Vagina (tissue), 2 donors: ENCODE measurements at places on chromosomes 3 and 15.
A peak's percentile ranks its signal among the peaks of the same experiment; 100 is the strongest.

GRCh38 chr3:167115331-167115934 is 264.7 kb downstream of the ZBBX start:
- no peaks in the 10 kb centered on the region for H3K27me3 ChIP-seq
- no peaks in the 10 kb centered on the region for H3K4me1 ChIP-seq
- H3K4me3 ChIP-seq = no peak overlapping the region

DNA sequence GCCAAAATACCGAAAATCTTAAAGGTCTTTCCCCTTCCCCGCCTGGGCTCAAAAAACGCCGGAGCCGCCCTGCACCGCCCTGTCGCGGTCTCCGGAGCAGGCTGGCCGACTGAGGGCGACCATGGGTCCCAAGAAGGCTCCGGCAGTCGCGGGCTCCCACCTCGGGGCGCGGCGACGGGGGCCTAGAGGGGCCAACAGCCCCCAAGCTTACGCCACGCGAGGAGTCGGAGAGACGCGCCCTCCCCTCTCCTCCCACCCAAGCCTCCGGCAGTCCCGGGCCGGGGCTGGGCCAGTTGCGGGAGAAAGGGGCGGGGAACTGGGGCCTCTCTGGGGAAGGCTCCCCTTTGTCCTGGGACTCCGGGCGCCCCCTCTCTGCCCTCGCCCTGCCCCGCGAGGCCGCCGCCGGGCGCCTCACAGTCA is 69.2 kb downstream of the GOLGA8B start:
- no peaks in the 10 kb centered on the region for H3K27me3 ChIP-seq
- H3K4me1 ChIP-seq = peaks cover 17% of the 10 kb centered on the region
- peak overlapping the region; percentile 67 for H3K4me3 ChIP-seq
- H3K27ac ChIP-seq = peak overlapping the region; percentile 84

DNA sequence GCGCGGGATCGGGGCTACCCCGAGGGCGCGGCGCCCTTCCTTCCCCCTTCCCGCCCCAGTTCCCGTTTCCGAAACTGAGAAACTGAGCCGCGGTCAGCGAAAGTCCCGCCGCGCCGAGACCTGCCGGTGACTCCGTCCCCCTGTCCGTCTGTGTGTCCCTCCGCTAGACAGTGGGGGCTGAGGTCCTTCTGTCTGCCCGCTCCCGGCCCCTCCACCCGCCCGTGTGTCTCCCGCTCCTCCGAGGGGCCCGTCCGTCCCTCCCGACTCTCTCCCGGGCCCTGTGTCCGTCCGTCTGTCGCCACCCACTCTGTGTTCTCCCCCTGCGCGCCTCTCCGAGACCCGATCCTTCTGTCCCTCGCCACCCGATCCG is 426 bp downstream of the PRKCD start:
- DNase-seq = no peak
- no peaks in the 10 kb centered on the region for H3K27me3 ChIP-seq
- H3K4me1 ChIP-seq = peaks cover 58% of the 10 kb centered on the region
- H3K36me3 ChIP-seq = no peaks in the 10 kb centered on the region
- peak overlapping the region; percentile 89 for H3K27ac ChIP-seq
- H3K4me3 ChIP-seq = peak overlapping the region; percentile 92

- peaks cover 9% of the 10 kb centered on the region for H3K4me1 ChIP-seq
- no peaks in the 10 kb centered on the region for H3K36me3 ChIP-seq
- H3K27ac ChIP-seq = no peak overlapping the region
Observed at GRCh38 chr3:37718632-37719031, 143.0 kb upstream of the CTDSPL start.

DNA sequence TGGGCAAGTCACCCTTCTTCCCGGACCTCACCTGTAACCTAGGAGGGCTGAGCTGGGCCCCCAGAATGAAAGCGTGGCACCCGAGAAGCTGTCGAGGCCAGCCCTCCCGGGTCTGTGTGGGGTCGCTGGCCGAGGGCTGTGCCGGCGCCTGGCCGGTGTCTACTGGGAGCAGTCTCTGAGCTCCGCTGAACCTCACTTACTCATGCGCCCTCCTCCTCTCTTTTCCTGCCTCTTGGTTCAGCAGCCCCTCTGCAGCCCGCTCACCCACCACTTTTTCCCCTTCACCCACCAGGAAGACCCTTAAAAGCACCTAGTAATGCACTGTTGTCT is 419 bp downstream of the HYKK start:
- H3K4me3 ChIP-seq = peak overlapping the region; percentile 95
- H3K27ac ChIP-seq = peak overlapping the region; percentile 72
- no peaks in the 10 kb centered on the region for H3K36me3 ChIP-seq
- H3K27me3 ChIP-seq = no peaks in the 10 kb centered on the region
- no peak for DNase-seq

DNA sequence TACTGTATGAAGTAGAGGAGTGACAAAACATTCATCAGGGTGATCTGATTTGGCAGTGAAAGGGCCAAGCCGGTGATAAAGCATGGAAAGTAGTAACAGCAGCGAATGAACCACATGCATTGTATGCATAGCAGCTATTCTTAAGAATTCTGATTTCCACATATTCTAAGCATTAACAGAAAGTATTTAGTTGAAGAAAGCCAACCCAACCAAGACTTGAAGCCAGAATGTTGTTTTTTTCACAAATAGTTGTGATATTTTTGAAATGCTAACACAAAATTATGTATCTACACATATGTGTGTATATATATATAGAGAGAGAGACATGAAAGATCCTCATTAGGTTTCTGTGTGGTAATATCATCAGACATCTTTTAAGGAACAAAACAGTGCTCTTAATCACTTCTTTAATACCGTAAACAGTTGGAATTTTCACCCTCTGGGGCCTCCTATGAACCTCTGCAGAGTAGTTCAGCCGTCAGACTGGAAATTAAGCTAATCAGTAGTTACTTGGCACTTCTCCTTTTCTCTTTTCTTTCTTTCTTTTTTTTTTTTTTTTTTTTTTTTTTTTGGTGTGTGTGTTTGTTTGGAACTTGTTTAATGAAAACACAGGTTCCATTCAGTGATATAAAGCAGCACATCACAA is 139.6 kb downstream of the CMSS1 start:
- H3K36me3 ChIP-seq = no peaks in the 10 kb centered on the region
- no peaks in the 10 kb centered on the region for H3K27me3 ChIP-seq
- peaks cover 27% of the 10 kb centered on the region for H3K4me1 ChIP-seq

GRCh38 chr3:42719002-42719401 is 16.4 kb upstream of the HHATL start:
- H3K4me1 ChIP-seq = no peaks in the 10 kb centered on the region
- peak; percentile 28 for DNase-seq
- no peaks in the 10 kb centered on the region for H3K36me3 ChIP-seq

DNA sequence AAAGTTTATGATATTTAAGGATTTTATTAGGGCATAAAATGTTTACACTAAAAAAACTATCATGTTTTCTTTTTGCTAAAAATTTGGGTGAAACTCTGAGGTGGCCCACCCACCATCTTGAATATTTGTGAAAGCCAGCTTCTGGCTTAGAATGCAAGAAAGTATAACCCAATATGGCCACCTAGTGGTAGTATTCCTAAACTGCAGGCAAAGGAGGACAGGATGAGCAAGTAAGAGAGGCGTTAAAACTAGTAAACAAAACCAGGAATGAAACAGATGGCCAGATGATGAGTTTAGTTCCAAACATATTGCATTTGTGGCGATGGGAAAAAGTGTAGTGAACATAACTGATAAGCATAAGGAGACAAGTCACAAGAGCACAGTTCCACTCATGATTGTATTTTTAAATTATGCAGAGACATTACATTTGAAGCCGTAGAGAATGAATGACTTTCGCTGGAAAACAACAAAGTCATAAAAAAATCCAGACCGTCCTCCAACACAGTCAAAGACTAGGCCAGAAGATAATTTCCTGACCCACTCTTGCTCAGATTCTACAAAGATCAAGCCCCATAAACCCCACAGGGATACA is 103.3 kb upstream of the PRTG start:
- no peaks in the 10 kb centered on the region for H3K4me1 ChIP-seq
- no peak overlapping the region for H3K27ac ChIP-seq
- DNase-seq = no peak
- H3K4me3 ChIP-seq = no peak overlapping the region
- no peaks in the 10 kb centered on the region for H3K36me3 ChIP-seq
- no peaks in the 10 kb centered on the region for H3K27me3 ChIP-seq

DNA sequence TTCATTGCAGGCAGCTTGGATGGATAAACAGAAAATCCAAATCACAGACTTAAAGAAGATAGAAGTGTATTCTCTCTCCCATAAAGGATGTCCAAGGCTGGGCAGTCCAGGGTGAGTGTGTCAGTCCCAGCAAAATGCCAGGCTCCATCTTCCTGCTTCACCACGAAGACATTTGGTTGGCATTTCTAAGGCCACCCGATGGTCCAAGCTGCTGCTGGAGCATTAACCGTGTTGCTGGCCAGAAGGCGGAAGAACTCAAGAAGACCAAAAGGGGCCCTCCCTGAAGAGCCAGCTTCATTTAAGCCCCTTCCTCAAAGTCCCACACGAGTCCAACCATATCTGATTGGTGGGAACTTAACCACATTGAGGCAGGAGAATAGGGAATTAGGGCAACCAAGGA is 3.0 kb upstream of the CYP11A1 start:
- H3K27me3 ChIP-seq = no peaks in the 10 kb centered on the region
- H3K4me1 ChIP-seq = peaks cover 30% of the 10 kb centered on the region
- no peak for DNase-seq

GRCh38 chr3:123559040-123559861 is 25.6 kb downstream of the HACD2 start:
- DNase-seq = no peak
- H3K27me3 ChIP-seq = no peaks in the 10 kb centered on the region
- H3K4me3 ChIP-seq = no peak overlapping the region
- H3K27ac ChIP-seq = no peak overlapping the region
- no peaks in the 10 kb centered on the region for H3K36me3 ChIP-seq

DNA sequence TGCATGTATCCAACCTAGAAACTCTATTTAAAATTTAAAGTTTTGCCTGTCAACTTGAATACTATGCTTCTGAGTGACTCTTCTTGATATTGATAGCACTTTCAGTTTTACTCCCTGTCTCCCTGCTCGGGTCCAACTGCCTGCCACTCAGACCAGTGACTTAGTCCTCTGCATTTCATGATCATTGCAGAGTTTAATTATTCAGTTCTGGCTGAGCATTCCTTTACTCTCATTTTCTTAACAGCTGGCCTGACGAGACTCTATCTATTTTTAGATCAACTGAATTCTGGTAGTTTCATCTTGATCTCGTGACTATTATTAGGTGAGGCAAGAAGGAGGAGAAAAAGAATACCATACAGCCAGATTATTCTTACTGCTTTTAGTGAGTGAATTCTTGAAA is 617.4 kb downstream of the SI start:
- no peak overlapping the region for H3K4me3 ChIP-seq
- no peak overlapping the region for H3K27ac ChIP-seq
- DNase-seq = no peak

- no peak overlapping the region for H3K4me3 ChIP-seq
- no peaks in the 10 kb centered on the region for H3K4me1 ChIP-seq
- H3K27ac ChIP-seq = no peak overlapping the region
- no peaks in the 10 kb centered on the region for H3K27me3 ChIP-seq
- DNase-seq = no peak
- H3K36me3 ChIP-seq = no peaks in the 10 kb centered on the region
Observed at GRCh38 chr15:36373550-36373949, 205.9 kb upstream of the CDIN1 start.

GRCh38 chr15:32979710-32980109 is 214.8 kb downstream of the FMN1 start:
- H3K4me1 ChIP-seq = no peaks in the 10 kb centered on the region
- H3K27ac ChIP-seq = no peak overlapping the region
- H3K36me3 ChIP-seq = no peaks in the 10 kb centered on the region
- no peaks in the 10 kb centered on the region for H3K27me3 ChIP-seq
- no peak overlapping the region for H3K4me3 ChIP-seq
- DNase-seq = no peak

DNA sequence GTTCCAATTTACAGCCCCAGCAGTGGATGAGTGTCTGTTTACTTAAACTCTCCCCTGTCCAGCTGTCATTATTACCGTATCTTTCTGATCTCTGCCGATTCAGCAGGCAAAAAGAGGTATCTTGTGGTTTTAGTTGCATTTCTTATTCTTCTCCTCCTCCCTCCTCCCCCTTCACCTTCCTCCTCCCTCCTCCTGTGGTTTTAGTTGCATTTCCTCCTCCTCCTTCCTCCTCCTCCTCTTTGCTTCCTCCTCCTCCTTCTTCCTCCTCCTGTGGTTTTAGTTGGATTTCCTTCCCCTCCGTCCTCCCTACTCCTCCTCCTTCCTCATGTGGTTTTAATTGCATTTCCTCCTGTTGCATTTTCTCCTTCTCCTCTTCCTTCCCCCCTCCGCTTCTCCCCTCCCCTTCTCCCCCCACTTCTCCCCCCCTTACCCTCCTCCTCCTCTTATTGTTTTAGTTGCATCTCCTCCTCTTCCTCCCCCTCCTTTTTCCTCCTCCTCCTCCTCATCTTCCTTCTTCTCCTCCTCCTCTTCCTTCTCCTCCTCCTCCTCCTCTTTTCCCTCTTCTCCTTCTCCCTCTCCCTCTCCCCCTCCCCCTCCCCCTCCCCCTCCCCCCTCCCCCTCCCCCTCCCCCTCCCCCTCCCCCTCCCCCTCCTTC is 25.3 kb upstream of the VPS33B start:
- H3K27ac ChIP-seq = no peak overlapping the region
- H3K4me1 ChIP-seq = no peaks in the 10 kb centered on the region
- H3K4me3 ChIP-seq = no peak overlapping the region
- H3K36me3 ChIP-seq = no peaks in the 10 kb centered on the region
- DNase-seq = no peak

GRCh38 chr15:75350601-75351361 is 3.9 kb downstream of the NEIL1 start:
- H3K4me3 ChIP-seq = no peak overlapping the region
- H3K4me1 ChIP-seq = peaks cover 25% of the 10 kb centered on the region
- no peak overlapping the region for H3K27ac ChIP-seq
- H3K27me3 ChIP-seq = no peaks in the 10 kb centered on the region
- no peaks in the 10 kb centered on the region for H3K36me3 ChIP-seq

DNA sequence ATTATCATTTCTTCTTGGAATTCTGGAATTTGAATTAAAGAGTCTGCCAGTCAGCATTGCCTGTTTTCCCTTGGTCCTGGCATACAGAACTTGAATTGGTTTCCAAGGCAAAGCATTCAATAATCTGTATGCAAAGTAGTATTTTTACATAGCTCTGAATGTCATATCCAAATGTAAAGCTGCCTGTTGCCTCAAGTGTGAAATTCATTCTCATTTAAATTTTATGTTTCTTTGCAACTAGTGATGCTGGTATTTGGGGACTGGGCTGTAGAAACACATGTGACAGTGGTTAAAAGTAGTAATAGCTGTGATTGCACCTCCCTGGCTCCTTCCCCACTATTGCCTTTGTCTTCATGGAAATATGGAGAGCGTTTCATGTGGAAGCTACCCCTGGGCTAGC is 743.9 kb upstream of the GOLIM4 start:
- H3K27ac ChIP-seq = no peak overlapping the region
- no peaks in the 10 kb centered on the region for H3K27me3 ChIP-seq
- DNase-seq = no peak
